ENCODE measurements at places on chromosomes 6 and 20.

GRCh38 chr6:4664117-4664626 lies 112.0 kb upstream of the CDYL start:
- no peak for DNase-seq

- DNase-seq: no peak
Measured at GRCh38 chr6:96153775-96154174, 138.0 kb downstream of the FUT9 start.

DNA sequence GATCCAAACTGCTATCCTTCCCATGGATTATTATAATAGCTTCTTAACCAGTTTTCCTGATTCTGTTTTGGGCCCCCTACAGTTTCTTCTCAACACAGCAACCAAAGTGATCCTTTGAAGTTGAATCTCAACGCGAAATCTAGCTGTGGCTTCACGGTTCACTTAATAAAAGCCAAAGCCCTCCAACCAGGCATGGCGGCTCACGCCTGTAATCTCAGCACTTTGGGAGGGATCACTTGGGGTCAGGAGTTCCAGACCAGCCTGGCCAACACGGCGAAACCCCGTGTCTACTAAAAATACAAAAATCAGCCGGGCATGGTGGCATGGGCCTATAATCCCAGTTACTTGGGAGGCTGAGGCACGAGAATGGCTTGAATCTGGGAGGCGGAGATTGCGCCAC lies 3.3 kb downstream of the RMND1 start:
- DNase-seq: no peak

DNA sequence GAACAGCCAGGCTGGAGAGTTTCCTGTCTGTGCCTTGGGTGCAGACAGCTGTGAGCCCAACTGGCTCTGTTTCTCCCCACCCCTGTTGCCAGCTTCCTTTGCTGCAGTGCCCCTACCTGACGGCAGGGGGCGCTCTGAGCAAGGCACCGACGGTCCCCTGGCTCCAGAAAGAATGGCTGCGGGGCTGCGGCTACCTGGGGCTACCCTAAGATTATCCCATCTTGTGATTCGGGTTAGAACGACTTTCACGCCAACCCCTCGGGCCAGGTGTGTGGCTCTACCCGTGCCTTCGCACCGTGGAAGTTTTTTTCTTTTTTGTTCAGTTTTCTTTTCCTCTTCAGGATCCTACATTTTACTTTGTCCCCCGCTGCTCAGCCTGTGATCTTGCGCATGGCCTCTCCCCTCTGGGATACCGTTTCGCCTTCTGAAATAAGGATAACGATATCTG lies 33.4 kb upstream of the AAR2 start:
- DNase-seq: peak; percentile 79

GRCh38 chr20:18527836-18528235 lies 20.1 kb downstream of the SEC23B start:
- DNase-seq: no peak

DNA sequence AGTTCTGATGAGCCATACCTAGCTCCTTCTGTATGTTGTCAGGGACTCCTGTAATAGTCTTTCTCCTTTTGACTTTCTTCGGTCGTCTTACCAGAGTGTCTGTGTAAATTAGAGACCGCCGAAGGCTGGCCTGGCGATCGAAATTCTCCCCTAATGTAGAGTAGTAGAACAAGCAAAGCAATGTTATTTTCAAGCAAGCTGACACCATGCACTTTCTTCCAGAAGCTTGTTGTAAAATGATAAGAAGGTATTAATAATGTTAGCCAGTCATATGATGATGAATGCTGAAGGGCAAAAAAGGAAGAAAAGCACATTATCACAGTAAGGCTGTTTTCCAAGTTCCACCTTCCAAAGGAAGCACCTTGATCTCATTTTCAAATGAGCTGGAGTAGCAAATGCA lies 37.9 kb downstream of the HEBP2 start:
- DNase-seq: no peak

DNA sequence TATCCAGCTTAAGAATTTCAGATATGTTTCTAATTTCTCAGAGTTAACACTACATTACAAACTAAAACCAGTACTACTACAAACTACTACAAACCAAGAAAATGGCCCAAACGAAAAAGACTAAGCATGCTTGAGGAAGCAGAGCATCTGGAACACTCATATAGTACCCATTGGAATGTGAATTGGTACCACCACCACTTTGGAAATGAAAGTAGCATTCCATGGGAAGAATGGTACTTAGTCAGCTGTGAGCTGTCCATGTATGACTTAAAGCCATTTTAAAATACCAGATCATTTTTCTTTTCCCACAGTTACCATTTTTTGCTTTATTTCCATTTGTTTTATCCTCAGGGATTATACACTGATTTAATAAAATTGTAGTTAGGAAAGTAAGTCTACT lies 30.5 kb downstream of the FBXO9 start:
- DNase-seq: no peak

DNA sequence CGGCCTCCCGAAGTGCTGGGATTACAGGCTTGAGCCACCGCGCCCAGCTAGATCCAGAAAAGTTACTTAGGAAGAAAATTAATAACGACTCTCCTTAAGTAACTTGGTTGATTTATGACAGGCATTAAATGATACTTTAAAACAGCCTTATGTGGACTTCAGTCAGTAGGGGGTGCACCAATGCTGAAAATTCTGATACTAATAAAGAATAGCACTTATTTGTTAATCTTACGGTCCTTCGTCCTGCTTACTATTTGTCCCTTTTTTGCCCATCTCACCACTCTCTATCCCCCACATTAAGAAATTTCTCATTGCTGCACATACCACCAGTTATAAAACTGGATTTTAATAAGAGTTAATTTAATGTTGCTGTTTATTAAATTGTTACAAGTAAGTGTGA lies 12.7 kb upstream of the PRELID3B start:
- DNase-seq: no peak

GRCh38 chr6:137307163-137307854 lies 88.1 kb upstream of the IFNGR1 start:
- DNase-seq: no peak

- DNase-seq: no peak
Measured at GRCh38 chr6:45126033-45126432, 202.1 kb upstream of the RUNX2 start.

- DNase-seq: no peak
Measured at GRCh38 chr20:20173254-20173653, 120.9 kb downstream of the CFAP61 start.

- no peak for DNase-seq
Measured at GRCh38 chr6:133337308-133337707, 96.2 kb downstream of the EYA4 start.

DNA sequence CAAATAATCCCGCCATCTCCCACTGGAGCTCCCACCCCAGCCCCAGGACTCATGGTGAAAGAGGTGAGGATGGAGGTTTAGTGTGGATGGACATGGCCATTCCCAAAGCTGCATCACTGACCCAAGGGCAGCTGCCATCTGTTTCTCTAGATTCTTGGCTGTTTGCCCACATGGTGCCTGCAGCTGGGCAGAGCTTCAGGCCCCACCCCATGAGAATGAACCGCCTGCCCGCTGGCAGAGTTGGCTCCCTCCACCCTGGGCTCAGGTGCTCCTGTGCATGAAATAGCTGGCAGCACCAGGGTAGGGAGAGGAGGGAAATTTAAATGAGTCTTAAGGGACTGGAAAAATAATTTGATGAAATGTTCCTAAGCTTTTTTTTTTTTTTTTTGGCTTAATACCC lies 17.4 kb downstream of the SCML4 start:
- DNase-seq: no peak

GRCh38 chr20:32830437-32830836 lies 10.7 kb downstream of the MAPRE1 start:
- DNase-seq: no peak

GRCh38 chr6:25078141-25078540 lies 142.4 kb upstream of the RIPOR2 start:
- DNase-seq: no peak

GRCh38 chr20:20793591-20793990 lies 81.1 kb upstream of the RALGAPA2 start:
- DNase-seq: no peak

DNA sequence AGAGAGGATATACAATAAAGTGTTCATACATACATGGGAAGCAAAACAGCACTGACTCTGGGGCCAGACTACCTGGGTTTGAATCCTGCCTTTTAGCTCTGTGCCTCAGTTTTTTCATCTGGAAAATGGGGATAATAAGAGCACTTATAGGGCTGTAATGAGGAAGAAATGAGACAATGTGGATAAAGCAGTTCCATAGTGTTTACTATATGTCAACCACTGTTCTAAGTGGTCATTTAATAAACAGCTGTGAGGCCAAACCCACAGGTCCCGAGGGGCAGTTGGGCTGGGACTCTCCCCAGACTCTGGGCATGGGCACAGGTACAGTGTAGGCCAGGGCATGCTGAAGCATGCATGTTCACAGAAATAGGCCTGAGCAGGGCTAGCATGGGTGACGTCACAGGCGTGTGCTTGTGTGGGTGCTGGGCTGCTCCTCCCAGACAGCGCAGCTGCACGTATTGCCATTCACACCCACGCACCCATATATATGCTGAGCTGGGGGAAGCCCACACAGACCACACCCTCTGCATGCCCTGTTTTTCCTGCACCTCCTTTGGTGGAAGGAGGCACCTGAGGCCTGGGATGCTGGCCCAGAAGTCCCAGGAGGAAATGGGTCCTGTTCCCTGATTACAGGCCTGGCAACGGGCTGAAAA lies 3.5 kb upstream of the PLCG1 start:
- DNase-seq: peak; percentile 60

GRCh38 chr20:59512651-59513050 lies 91.7 kb upstream of the PHACTR3 start:
- DNase-seq: no peak

DNA sequence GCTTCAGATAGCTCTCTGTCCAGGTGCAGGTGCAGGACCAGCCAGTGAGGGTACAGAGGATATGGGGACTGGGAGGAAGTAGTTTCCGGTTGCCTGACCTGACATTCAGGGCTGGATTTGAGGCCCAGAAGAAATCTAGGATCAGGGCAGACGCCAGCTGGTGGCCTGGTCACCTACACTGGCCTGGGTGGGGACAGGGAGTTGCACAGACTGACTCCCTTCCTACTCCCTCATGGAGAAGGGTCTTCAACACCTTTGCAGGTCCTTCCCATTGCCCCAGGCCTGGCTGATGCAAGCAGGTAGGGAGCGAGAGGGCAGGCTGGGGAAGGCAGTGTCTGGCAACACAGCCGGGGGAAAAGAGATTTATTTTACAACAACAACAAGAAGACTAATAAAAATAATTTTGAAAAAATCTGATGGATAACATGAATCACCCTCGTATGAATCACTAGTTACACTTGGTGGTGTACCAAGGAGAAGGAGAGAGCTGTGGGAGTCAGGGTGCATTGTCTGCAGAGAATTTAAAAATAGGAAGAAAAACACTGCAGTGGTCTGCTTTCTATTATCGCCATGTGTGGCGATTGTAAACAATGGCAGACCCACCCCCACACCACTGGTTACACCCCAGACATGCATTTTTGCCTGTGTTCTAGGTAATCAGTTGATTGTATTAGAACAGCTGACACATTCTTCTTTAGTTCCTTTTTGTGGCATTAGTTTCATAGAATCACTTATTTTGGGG lies 62.3 kb upstream of the SNX9 start:
- no peak for DNase-seq

- DNase-seq: no peak
Measured at GRCh38 chr6:137370871-137371633, 123.1 kb downstream of the OLIG3 start.

- no peak for DNase-seq
Measured at GRCh38 chr6:25387911-25388310, 108.7 kb downstream of the CARMIL1 start.

- no peak for DNase-seq
Measured at GRCh38 chr6:83860359-83860755, 868 bp downstream of the CYB5R4 start.

DNA sequence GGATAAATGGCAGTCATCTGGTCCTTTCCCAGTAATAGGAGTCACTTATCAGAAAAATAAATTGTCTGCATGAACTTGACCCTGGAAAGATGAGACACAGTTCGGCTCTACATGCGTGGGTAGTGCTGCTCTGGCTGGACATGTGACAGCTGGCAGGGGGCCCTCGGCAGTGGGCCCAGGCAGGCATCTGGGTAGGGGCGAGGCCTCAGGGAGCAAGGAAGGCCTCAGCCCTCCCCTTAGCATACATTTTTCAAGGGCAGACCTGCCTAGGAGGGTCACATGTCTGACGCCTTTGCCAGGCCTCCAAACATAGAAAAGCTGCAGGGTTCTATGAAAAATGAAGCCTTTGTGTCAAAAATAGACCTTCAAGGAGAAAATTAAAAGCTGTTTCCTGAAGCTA lies 12.8 kb upstream of the ILRUN start:
- DNase-seq: no peak

DNA sequence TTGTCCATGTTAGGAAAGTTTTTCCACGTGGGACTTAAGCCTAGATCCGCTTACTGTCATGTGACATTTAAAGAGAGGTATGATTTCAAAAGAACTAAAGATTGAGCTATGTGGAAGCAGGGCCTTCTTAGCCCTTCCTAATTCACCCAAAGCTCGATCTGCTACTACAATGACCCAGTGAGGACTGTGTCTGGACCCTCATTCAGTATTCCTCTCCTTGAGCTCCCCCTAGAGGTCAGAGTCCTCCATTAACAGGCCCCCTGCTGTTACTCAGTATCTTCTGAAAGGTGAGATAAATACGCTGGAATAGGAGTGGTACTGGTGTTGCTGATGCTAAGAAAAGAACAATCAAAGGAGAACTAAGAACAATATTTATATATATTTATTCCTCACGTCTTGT lies 414.0 kb downstream of the GJA1 start:
- DNase-seq: no peak

GRCh38 chr6:8642131-8642530 lies 206.8 kb upstream of the SLC35B3 start:
- no peak for DNase-seq

DNA sequence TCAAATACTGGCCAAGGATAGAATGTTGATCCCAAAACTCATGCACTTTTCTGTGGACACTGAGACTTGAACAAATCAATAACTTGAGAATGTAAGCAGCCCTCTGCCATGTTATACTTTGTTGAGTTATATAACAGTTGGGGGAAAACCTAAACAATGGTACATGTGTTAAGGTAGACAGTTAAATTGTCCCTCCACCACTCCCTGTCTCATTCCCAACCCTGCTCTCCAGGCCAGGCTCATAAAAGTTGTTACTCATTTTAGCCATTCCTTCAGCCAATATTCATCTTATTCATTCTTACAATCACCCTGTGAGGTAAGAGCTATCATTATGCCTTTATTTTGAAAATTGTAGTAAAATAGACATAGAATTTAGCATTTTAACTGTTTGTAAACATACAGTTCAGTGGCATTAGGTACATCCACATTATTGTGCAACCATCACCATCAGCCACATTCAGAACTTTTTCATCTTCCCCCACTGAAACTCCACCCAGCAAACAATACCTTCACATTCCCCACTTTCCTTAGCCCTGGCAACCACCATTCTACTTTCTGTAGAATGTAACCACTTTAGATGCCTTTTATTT lies 38.2 kb upstream of the IER3 start:
- DNase-seq: no peak

Data from stimulated activated CD4-positive, alpha-beta T cell treated with anti-CD3 and anti-CD28 coated beads, Interleukin-4, amount 100 ng/mL, for 1 hour (primary cell).